ENCODE measurements at places on chromosomes 16 and 17. TPM values are rescaled to one million over a fixed set of nuclear protein-coding genes. Genes with fewer than 3 reads are reported as not detected.

The PPP1R1B gene
- 2.5 TPM for total RNA-seq

DNA sequence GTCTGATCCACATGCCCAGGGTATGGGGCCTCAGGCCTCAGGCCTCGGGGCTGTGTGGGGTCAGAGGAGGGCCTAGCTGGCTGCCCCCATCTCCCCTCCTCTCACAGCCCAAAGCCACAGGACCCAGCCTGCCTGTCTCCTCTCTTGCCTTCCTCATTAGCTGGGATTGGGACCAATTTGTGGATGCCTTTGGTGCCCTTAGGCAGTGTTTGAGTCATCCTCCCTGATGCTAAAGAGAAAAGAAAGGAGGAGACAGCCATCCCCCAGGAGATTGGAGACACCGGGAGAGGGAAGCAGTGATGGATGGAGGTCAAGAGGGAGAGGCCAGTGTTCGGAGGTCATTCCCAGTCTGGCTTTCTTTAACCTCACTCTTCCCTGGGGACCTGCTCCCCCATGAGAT, 23.3 kb upstream of the NOG start:
- no peaks in the 10 kb centered on the region for H3K36me3 ChIP-seq
- DNase-seq = no peak
- no peak overlapping the region for H3K27ac ChIP-seq

The GNG13 gene
- not detected for total RNA-seq

The ELMO3 gene
- 0.97 TPM for total RNA-seq

GRCh38 chr17:41505809-41506767, 676 bp upstream of the KRT13 start:
- H3K27ac ChIP-seq = no peak overlapping the region
- no peak for DNase-seq
- no peaks in the 10 kb centered on the region for H3K36me3 ChIP-seq
- no peak overlapping the region for H3K4me3 ChIP-seq

- DNase-seq = peak; percentile 59
- no peaks in the 10 kb centered on the region for H3K4me1 ChIP-seq
- H3K4me3 ChIP-seq = no peak overlapping the region
- no peaks in the 10 kb centered on the region for H3K36me3 ChIP-seq
- no peak overlapping the region for H3K27ac ChIP-seq
Measured at GRCh38 chr16:75288181-75288580, 36.8 kb upstream of the BCAR1 start.

DNA sequence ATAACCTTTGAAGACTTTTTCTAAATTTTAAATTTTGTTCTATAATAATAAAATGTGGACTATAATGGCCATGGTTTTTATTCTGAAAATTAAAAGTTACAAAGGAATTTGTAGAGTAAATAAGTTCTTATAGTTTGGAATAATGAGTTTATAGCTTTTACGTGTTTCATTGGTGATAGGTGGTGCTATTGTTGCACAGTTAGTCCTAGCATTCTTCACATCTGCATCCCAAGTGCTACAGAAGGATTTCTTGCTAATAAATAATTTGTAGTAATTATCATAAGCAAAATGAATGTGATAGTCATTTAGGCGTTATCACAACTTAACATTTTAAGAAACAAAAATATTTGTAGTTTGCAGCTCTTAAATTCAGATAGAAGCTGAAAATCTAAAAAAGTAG, 67.9 kb downstream of the BCAS3 start:
- no peak overlapping the region for H3K4me3 ChIP-seq
- no peaks in the 10 kb centered on the region for H3K27me3 ChIP-seq
- no peaks in the 10 kb centered on the region for H3K4me1 ChIP-seq
- no peak overlapping the region for H3K27ac ChIP-seq
- no peak for DNase-seq

DNA sequence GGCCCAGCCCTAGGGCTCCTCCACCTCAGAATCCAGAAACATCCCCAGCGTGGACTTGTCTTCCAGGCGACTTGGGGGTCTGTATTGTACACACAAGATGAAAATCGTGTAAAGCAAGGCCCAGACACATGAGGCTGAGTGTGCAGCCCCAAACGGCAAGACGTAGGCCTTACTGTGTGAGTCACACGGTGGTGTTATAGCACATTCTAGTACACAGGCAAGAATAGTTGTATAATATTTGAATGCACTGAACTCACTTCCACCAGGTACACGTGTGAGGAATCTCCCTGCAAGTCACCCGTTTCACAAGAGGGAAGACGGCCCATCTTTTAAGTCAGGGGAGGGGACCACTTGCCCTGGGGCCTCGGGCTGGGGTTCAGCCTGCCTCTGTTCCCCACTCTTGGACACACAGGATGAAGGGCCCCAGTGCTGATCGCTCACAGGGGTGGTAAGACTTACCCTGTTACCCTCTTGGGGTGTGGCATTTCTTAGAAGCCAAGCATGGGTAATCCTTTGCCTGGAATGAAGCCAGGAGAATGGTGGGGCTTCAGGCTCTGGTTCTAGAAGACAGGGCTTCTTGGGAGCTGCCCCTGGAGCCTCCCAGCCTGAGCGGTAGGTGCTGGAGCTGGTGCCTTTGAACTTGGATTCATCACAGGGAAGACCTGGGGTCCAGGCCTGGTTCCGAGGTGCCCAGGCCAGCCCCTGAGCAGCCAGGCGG, 71.3 kb downstream of the SREBF1 start:
- no peaks in the 10 kb centered on the region for H3K27me3 ChIP-seq
- H3K4me1 ChIP-seq = no peaks in the 10 kb centered on the region
- H3K36me3 ChIP-seq = no peaks in the 10 kb centered on the region
- no peak overlapping the region for H3K4me3 ChIP-seq
- H3K27ac ChIP-seq = no peak overlapping the region

DNA sequence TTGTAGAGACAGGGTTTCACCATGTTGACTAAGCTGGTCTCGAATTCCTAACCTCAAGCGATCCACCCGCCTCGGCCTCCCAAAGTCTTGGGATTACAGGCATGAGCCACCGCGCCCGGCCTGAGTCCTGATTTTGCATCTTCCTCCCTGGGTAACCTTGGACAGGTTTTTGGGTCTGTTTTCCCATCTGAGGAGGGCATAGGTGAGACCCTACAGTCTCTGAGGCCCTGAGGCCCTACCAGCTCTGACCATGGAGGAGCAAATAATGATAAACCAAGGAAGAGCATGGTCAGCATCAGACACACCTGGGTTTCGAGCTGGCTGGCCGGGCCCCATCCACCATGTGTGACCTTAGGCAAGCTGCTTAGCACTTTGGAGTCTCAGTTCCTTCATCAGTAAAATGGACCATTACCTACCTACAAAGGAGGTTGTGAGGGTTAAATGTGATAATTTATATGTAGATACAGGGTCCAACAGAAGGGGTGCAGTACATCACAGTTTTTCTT, 1.2 kb upstream of the NCBP3 start:
- H3K27ac ChIP-seq = no peak overlapping the region
- H3K4me3 ChIP-seq = no peak overlapping the region
- H3K36me3 ChIP-seq = no peaks in the 10 kb centered on the region
- H3K4me1 ChIP-seq = no peaks in the 10 kb centered on the region
- DNase-seq = peak; percentile 71
- no peaks in the 10 kb centered on the region for H3K27me3 ChIP-seq

DNA sequence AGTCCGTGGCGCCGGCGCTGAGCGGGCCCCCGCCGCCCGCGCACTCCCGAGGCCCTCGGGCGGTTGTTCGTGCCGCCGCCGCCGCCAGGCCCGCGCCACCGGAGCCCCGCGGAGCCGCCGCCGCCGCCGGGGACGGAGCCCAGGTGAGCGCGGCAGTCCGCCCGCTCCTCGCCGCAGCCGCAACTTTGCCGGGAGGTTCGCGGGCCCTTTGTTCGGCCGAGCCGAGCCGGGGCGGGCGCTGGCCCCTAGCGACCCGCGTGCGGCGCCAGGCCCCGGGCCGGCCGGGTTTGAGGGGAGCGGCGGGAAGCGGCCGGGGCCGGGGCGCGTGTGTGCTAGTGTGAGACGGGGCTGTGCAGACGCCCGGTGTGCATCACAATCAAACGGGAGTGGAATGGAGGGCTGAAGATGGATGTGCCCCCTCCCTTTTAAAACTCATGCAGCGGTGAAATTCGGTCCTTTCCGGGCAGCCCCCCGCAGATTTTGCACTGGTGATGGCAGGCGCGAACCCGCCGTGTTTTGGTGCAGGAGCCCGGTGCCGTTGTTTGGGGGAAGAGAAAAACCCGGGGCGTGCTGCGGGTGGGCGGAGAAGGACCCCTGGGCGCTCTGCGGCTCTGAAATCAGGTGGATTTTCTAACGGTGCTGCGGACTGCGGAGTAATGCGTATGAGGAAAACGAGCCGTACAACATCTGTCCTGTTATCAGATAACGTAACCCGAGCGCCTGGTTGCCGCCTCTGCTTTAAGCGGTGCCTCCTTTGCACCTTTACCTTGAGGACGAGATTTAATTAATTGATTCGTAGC, 823 bp downstream of the TNRC6C start:
- DNase-seq = peak; percentile 79
- peak overlapping the region; percentile 10 for H3K27ac ChIP-seq
- peak overlapping the region; percentile 99 for H3K4me3 ChIP-seq
- no peaks in the 10 kb centered on the region for H3K27me3 ChIP-seq
- no peaks in the 10 kb centered on the region for H3K36me3 ChIP-seq
- H3K4me1 ChIP-seq = peaks cover 9% of the 10 kb centered on the region

- H3K27ac ChIP-seq = no peak overlapping the region
- H3K4me1 ChIP-seq = no peaks in the 10 kb centered on the region
- H3K36me3 ChIP-seq = no peaks in the 10 kb centered on the region
- H3K4me3 ChIP-seq = no peak overlapping the region
- H3K27me3 ChIP-seq = no peaks in the 10 kb centered on the region
Measured at GRCh38 chr17:75468779-75469373, 12.4 kb downstream of the TMEM94 start.

The CHST4 gene
- total RNA-seq = not detected

GRCh38 chr17:4130715-4131114, 12.1 kb downstream of the ZZEF1 start:
- no peak for DNase-seq
- H3K27me3 ChIP-seq = no peaks in the 10 kb centered on the region
- H3K36me3 ChIP-seq = peaks cover 4% of the 10 kb centered on the region
- H3K4me1 ChIP-seq = no peaks in the 10 kb centered on the region

The SCGB1C2 gene
- total RNA-seq = not detected

The USH1G gene
- not detected for total RNA-seq

DNA sequence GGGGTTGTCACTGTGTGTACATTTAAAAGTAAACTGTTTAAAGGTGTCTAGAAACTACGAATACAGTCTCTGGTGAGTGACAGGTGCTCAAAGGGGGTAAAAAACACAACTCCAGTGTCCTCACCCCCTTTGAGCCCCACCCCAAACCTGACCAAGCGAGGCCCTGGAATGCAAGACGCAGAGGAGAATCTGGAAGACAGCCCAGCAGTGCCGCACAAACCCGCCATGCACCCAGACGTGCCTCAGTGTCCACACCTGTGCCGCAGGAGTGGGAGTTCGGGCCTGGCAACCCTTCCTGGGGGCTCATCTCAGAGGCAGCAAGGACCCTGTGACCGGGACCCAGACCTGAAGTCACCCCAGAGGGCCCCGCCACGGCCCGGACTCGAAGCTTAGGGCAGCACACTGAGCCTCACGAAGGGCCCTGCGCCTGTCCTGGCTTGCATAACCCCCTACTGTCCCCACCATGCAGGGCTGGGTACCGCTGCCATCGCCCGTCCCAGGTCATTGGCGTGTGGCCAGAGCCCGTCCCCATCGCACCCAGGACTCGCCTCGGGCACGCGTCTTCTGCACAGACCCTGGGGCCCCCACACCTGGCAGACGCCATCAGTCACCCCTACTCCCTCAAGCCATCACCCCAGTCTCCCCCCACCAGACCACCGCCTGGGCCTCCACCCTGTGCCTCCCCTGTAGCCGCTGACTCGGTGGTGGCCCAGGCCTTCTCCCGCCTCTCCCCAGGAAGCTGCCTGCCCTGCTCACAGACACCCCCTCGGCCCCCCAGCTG, 33.0 kb upstream of the ZC3H18 start:
- peaks cover 3% of the 10 kb centered on the region for H3K27me3 ChIP-seq
- H3K4me1 ChIP-seq = no peaks in the 10 kb centered on the region
- DNase-seq = peak; percentile 43
- no peak overlapping the region for H3K27ac ChIP-seq
- H3K4me3 ChIP-seq = no peak overlapping the region

DNA sequence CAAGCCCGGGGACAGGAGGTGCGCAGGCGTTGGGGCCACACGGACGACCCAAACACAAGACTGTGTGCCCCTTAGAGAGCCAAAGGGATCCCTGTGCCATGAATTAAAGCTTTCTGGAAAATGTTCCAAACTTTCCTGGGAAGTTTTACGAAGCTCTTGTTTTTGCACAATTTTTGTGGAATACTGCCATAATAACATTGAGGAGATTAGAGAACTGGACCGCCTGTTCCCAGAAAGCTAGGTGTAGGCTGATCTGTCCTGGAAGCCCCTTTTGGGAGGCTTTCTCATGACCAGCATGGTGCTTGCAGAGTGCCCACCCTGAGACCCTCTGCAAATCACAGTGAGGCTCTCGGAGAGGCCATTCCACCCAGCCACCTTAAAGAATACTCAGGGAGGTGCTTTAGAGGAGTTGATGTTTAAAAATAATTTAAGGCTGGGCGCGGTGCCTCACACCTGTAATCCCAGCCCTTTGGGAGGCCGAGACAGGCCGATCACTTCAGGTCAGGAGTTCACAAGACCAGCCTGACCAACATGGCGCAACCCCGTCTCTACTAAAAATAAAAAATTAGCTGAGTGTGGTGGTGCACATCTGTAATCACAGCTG, 1.1 kb downstream of the KDM8 start:
- no peaks in the 10 kb centered on the region for H3K27me3 ChIP-seq
- DNase-seq = no peak
- H3K36me3 ChIP-seq = no peaks in the 10 kb centered on the region
- H3K4me3 ChIP-seq = peak overlapping the region; percentile 56
- H3K27ac ChIP-seq = no peak overlapping the region

DNA sequence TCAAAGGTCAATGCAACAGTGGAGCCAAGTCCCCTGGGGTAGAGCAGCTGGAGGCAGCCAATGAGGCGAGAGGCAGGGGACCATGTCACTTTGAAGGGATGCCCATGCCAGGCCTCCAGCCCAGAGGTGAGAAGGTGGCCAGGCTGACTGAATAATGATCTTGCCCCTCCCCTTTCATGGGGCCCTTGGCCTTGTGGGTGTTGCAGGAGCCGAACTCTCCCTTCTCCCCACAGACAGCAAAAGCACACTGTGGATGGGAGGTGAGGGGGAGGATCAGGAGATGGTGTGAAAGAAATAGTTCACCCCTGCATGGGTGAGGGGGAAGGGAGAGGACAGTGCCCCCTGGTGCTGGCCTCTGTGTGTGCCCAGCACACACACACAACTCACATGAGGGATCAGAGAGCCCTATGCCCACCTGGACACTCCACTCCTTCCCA, 15.8 kb upstream of the TBX21 start:
- no peak for DNase-seq
- no peak overlapping the region for H3K27ac ChIP-seq
- H3K4me3 ChIP-seq = no peak overlapping the region
- H3K4me1 ChIP-seq = no peaks in the 10 kb centered on the region
- H3K27me3 ChIP-seq = no peaks in the 10 kb centered on the region

The TBC1D3K gene
- not detected for total RNA-seq

The CCR7 gene
- total RNA-seq = 0.62 TPM

Data from aorta (tissue), 5 donors.